Mucosa of descending colon (tissue), 3 donors: ENCODE measurements at places on chromosomes 6 and 20. TPM values are rescaled to one million over a fixed set of nuclear protein-coding genes. Genes with fewer than 3 reads are reported as not detected.

The ADGB gene
- 2.2 TPM for total RNA-seq

DNA sequence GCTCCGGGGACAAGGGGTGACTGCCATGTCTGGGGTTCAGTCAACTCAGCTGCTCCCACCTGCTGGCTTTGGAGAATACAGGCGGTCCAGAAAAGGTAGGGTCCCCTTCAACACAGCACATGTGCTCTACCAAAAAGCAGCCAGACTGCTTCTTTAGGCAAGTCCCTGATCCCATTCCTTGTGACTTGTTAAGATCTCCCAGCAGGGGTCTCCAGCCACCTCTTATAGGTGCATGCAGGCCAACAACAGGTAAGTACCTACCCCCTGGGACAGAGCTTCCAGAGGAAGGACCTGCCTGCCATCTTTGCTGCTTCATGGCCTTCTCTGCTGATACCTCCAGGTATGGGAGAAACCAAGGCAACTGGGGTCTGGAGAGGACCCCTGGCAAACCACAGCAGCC is 106.5 kb downstream of the HACE1 start:
- no peak for DNase-seq

GRCh38 chr6:5302995-5303622 is 41.8 kb downstream of the FARS2 start:
- peak; percentile 77 for DNase-seq

- no peak for DNase-seq
Measured at GRCh38 chr6:107699254-107699653, 124.9 kb downstream of the SCML4 start.

The SNX21 gene
- 14.0 TPM for total RNA-seq

DNA sequence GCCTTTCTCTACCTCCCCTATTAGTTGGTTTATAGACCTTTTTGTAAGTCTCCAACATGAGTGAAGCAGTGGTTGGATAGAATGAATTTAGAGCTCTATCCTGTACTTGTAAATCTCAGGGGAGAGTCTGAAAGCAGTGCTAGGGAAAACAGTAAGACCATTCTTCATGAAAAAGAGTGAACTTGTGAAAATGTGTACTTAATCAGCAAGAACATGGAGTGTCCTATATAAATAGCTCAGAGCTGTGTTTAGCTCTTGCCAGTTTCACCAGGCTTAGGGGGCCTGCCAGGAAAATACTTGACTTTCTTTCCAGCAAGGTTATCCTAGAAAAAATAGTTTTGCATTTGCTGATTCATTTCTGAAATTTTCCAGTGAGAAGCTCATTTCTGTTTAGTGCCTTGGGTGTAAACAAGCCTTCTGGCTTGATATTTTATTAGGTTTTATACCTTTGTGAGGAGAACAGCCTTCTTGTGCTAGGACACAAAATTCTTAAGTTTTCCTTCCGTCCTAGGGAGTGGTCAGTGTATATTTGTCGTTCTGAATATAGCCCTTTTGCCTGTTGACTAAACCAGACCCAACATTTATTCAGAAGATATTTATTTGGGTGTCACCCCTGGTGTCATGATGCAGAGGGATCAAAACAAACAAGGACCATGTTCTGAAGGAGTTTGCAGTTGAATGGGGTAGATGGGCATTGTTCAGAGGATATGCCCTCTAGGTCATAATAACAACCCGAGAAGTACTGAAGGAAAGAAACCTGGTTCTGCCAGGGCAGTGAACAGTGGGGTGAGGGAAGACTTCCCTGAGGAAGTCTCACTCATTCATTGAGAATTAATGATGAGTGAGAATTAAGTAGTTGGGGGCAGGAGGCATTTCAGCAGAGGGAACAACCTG is 7.6 kb downstream of the ARFGEF2 start:
- DNase-seq = no peak

The GGTLC1 gene
- not detected for total RNA-seq

DNA sequence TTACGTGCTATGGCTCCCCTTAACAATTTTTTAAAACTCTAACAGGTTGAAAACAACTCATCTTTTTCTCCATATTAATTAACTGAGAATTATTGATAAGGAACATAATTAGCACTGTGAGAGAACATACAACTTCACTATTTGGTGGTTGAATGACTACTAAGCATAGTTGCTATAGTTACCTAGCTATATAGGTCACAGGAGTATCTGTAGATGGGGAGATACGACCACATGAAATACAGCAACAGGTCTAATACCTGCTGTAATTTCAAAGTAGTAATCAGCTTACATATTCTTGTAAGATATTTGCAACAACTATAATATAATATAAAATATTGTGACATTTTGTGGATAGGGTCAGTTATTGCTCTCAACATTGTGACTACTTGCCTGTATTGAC is 102.9 kb downstream of the ADGB start:
- DNase-seq = no peak

DNA sequence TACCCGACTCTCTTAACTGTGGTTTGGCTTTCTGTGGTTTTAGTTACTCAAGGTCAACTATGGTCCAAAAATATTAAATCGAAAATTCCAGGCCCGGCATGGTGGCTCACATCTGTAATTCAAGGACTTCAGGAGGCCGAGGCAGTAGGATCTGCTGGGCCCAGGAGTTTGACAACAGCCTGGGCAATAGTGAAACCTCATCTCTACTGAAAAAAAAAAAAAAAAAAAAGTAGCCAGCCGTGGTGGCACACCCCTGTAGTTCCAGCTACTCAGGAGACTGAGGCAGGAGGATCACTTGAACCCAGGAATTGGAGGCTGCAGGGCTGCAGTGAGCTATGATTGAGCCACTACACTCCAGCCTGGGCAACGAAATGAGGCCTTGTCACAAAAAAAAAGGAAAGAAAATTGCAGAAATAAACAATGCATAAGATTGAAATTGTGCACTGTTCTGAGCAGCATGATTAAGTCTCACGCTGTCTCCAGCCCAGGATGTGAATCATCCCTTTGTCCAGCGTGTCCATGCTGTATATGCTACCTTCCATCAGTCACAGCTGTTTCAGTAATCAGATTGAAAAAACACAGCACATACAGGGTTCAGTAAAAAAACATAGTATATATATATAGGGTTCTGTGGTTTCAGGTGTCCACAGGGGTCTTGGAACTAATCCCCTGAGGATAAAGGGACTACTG is 40.7 kb downstream of the RGS17 start:
- no peak for DNase-seq

DNA sequence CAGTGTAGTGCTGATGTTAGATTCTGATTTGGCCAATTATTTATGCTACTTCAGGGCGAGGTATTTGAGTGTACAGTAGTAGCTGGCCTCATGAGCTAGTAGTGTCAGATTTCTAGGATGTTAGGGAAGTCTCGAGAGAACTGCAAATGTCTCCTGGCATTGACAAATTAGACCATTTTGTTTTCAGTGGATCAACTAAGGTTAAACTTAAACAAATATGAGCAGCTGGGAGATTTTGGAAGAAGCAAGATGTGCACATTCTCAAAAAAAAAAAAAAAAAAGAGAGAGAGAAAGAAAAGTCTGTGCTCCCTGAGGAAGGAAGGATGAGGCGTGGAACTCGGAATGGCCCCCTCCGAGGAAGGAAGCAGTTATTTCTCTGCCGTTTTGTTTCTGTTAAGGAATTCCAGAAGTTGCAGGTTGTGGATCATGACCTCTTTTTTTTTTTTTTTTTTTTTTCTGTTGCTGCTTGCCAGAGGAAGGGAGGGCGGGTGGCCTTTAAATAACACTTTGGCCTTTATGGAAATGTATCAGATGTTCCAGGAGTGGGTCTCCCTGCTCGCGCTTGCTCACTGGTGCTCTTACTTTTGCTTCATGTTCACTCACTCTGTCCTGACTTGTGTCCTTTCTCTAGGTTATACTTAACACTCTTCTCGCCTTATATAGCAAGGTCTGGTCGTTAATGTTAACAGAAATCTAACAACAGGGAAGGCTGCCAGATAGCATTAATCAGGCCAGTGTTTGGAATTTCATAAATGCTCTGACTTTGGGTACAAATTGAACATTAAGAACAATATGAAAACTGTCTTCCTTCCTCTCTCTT is 124.4 kb downstream of the TCP11 start:
- no peak for DNase-seq

GRCh38 chr6:104908031-104908887 is 48.5 kb upstream of the HACE1 start:
- DNase-seq = no peak

DNA sequence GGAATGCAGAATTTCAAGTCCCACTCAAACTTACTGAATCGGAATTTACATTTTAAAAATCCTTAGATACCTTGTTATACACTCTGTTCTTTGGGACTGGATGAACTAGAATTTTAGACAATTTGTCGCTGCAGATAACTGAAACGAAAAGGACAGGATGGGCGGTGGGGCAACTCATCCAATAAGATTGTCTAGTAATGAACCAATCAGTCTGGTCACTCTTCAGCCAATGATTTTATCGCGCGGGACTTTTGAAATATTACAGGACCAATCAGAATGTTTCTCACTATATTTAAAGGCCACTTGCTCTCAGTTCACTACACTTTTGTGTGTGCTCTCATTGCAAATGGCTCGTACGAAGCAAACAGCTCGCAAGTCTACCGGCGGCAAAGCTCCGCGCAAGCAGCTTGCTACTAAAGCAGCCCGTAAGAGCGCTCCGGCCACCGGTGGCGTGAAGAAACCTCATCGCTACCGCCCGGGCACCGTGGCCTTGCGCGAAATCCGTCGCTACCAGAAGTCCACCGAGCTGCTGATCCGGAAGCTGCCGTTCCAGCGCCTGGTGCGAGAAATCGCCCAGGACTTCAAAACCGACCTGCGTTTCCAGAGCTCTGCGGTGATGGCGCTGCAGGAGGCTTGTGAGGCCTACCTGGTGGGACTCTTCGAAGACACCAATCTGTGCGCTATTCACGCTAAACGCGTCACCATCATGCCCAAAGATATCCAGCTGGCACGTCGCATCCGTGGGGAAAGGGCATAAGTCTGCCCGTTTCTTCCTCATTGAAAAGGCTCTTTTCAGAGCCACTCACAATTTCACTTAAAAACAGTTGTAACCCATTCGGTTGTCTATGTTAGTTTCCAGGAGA is 41.9 kb upstream of the HFE start:
- DNase-seq = peak; percentile 96

The APMAP gene
- total RNA-seq = 51.5 TPM

DNA sequence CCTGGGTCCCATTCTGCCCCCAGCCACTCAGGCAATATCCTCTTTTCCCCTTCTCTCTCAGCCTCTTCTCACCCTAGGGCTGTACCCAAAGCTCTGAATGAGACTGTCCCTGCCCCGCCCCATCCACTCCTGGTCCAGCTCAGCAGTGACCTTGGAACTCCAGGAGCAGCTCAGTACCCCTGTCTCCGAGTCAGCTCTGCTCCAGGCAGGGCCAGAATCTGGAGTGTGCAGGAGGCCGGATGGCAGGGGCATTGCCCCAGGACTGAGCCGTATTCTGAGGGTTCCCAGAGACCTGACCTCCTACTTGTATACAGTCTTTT is 2.0 kb upstream of the RAET1G start:
- no peak for DNase-seq

- no peak for DNase-seq
Measured at GRCh38 chr6:11584244-11584643, 46.7 kb downstream of the TMEM170B start.

DNA sequence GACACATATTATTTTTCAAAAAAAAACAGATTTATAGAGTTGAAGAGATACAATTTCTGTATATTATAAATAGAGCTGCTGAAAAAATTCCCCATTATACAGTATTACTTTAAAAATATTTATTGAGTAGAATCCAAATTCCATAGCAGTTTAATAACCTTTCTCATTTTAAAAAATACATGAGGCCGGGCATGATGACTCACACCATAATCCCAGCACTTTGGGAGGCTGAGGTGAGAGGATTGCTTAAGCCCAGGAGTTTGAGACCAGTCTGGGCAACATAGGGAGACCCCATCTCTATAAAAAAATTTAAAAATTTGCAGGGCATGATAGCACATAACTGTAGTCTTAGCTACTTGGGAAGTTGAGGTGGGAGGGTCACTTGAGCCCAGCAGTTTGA is 13.0 kb downstream of the ATRN start:
- no peak for DNase-seq

- no peak for DNase-seq
Measured at GRCh38 chr6:84575264-84575663, 189.1 kb downstream of the TBX18 start.

The C6orf163 gene
- 7.8 TPM for total RNA-seq

DNA sequence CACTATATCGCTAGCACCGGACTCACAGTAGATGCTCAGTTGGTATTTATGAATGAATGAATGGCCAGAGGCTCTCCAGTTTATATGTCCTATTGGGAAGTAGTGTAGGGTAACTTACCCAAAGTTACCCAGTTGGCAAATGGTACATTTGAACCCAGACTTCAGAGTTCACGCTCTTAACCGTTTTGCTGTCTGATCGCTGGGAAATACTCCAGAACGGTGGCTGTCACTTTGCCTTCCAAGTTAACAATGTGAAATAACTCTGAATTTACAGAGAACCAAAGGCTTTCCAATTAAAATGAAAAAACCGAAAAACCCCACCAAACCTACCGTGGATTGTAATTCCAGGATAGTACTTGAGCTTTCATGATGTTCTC is 1.6 kb downstream of the VAPB start:
- DNase-seq = no peak

DNA sequence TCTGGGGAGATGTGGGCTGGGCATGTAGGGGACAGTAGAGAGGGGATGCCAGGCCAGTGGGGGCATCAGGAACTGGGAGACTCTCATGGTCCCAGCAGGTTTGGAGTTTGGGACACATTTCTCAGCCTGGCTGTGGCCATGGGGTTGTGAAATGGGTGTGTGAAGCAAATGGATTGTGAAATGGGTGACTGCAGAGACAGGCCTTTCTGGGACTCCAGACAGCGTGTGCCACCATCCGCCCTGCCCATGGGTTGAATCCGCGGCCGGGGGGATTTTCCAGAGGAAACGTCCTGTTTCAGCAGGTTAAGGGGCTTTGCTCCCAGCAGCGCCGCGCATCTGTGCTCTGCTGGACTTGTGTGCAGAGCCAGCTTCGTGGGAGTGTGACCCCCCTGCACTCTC is 3.7 kb upstream of the PMEPA1 start:
- DNase-seq = no peak

The CTNNBL1 gene
- total RNA-seq = 37.8 TPM

- DNase-seq = no peak
Measured at GRCh38 chr6:27470023-27470422, 2.9 kb downstream of the ZNF184 start.

DNA sequence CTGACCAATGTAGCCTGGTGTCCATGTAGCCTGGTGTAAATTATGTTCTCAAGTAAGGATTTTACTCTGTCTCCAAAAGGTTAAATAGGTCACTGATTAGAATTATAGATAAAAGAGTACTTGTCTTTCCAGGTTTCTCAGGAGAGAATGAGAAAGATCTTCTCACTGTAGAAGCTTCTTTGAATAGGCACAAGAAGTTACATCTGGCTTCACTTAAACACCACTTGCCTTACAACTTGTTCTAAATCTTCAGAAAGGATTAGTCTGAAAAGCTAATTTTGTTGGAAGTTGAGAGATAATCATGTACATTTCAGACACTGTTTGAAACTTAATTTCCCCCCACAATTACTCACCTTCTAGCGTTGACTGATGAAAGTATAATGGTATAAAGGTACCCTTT is 275.3 kb downstream of the FARS2 start:
- no peak for DNase-seq

GRCh38 chr6:44422531-44422930 is 35.0 kb downstream of the CDC5L start:
- DNase-seq = no peak

GRCh38 chr20:48558906-48559305 is 268.9 kb downstream of the PREX1 start:
- DNase-seq = no peak

GRCh38 chr6:136535880-136536650 is 14.2 kb downstream of the MAP7 start:
- no peak for DNase-seq

GRCh38 chr6:44269921-44270525 is at the start of gene TMEM151B:
Gene TMEM151B (plus strand): TSS chr6:44270450. CDS start chr6:44270743, 293 bp downstream.
- no peak for DNase-seq

- no peak for DNase-seq
Measured at GRCh38 chr6:23180504-23181293, 611.3 kb downstream of the HDGFL1 start.
